ENCODE measurements at places on chromosomes 1 and 21.
A peak's percentile ranks its signal among the peaks of the same experiment; 100 is the strongest.

- no peak for DNase-seq
These were observed 105.8 kb downstream of the ARHGEF10L start for GRCh38 chr1:17645068-17645911.

DNA sequence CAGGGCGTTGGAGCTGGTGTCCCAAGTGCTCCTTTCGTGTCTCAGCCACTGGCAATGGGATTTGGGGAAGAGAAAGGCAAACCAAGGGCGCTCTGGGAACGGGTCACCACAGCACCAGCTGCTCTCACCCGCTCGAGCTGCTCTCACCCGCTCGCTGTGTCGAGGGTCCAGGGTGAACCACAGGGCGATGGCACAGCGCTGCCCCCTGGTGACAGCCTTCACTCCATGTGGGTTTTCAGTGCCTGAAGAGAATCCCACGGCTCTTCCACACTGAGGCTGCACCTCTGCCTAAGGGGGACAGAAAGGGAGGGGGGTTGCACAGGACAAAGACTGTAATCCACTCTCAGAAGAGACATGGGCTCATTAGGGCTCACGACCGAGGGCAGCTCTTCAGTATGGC, 7.1 kb upstream of the CLDN19 start:
- DNase-seq, result no peak

DNA sequence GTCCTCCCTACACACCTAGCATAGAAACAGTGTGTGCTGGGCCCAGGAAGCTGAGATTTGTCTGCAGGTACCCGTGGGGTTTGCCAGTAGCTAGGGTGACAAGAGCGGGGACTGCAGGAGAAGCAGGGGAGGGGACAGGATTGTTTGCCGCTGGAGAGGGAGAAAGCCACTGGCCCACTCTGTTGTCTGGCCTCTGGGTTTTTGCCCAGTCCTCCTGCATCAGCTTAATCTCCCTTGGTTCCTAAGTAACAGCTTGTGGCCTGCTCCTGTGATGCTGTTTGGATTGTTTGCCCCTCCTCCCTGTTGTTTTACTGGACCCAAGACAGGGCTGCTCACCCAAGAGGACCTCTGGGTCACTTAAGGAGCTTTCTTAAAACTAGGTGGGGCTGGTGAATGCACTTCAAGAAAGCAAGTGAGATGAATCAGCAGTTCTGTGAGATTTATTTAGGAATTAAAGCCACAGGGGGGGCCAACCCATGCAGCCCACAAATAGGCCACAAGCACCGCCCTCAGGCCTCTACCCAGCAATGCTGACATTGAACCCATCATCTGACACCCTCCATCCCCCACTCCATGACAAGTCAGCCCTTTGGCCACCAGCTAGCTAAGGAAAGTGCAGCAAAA, 142.8 kb downstream of the ZZZ3 start:
- peak; percentile 98 for DNase-seq

GRCh38 chr1:220347654-220348175, 75.5 kb upstream of the RAB3GAP2 start:
- no peak for DNase-seq

DNA sequence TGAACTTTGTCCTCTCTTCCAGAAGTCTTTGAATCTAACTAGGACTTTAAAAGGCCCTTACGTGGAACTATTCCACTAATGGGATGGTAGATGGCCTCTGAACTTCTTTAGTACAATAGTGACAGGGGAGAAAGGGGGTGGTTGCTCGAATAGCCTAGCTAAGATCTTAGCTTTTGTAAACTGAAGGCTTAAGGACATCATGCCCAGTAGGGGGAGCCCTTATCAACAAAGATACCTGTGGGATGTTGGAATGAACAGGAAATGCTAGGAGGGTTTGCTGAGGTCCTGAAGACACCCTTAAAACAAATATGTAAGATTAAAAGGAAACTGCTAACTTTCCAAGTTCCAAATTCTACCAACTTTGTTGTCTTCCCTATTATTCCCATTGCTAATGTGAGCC, 33.2 kb downstream of the NHLH2 start:
- DNase-seq, result peak; percentile 80

DNA sequence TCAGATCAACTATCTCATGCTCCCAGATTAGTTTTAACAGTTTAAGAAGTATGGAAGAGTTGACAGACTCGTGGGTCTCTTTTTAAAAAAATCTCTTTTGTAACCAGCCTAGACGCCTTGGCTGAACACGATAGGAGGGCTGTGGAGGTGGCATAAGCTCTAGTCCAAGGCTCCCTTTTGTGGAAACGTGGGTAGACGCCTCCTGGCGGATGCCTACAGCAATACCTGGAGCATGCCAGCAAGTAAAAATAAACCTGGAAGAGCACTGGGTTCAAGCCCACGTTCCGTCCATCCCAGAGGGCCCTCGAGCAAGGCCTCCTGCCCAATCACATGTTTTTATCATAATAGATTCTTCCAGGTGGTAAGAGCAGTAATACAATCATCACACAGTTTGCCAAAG, 87.9 kb downstream of the RGS7 start:
- DNase-seq, result no peak

DNA sequence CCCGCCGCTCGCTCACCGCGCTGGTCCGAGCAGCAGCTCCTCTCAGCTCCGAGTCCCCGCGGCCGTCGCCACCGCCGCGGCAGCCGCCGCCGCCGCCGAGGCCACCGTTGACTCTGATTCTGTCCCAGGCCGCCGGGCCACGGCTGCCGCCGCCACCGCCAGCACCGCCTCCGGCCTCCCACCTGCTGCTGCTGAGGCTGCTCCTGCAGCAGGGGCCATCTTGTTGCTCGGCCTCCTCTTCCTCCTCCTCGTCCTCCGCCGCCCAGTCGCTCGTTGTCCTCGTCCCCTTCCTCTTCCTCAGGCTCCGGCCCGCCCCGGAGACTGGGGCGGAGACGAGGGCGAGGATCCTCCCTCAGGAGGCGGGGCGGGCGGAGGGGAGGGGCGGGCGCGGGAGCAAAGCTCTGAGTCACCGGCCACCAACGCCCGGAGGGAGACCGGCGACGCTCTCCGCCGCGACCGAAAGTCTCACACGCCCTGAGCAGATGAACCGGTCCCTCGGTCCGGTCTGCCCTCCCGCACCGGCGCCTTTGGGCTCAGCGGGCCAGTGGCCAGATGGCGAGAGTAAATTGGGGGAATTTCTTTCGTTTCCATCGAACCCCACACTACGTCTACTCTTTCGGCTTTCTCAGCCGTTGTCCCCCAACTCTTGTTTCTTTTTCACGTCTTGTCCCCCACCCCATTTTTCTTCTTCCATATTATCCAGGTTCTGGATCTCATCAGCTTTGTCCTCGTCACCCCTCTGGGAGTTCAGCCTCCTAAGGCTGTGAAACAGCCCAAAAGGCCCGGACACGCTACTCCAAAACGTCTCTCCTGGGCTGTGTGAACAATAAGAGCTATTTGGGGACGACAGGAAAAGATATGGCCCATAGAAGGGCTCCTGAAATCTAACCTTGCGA, at the start of gene RC3H1:
TSS of gene RC3H1 (minus strand) at position 278 of the 896 bp plus-strand sequence. CDS start 29,372 bp downstream, outside the sequence.
- peak; percentile 83 for DNase-seq

- no peak for DNase-seq
These were observed 41.2 kb downstream of the OPRD1 start for GRCh38 chr1:28853093-28853742.

DNA sequence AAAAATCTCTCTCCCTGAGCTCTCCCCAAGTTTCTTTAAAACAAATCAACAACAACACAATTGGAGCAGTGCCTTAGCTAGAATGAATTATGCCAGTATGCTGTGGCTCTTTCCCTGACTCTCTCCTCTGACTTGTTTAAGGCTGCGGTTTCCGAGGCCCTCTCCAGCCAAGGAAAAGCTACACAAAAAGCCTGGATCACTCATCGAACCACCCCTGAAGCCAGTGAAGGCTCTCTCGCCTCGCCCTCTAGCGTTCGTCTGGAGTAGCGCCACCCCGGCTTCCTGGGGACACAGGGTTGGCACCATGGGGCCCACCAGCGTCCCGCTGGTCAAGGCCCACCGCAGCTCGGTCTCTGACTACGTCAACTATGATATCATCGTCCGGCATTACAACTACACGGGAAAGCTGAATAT, 1.9 kb downstream of the S1PR1 start:
- DNase-seq, result peak; percentile 94

- DNase-seq, result peak; percentile 14
These were observed at the start of gene IL22RA1 for GRCh38 chr1:24142546-24143534. TSS of gene IL22RA1 (minus strand) at chr1:24143140. CDS start at chr1:24143082, 58 bp downstream.

GRCh38 chr21:26119906-26120305, 50.7 kb downstream of the APP start:
- no peak for DNase-seq

DNA sequence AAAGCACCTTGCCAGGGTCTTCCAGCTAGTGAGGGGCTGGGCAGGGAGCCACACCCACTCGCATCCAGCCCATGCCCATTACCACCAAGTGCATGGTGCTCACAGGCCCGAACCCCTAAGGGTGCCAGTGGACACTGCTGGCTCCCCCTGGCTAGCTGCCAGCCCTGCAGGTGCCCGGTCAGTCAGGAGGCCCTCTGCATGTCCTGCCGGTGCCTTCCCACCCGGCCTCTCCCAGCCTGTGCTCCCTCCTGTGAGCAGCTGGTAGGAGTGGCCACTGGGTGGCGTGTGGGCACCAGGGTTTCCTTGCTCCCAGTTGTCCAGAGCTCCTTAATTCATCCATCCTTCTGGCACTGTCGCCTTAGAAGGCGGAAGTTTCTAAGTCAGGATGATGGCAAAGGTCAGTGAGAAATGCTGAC, 33.4 kb downstream of the QSOX1 start:
- DNase-seq, result peak; percentile 45

GRCh38 chr1:26164036-26164860, 4.5 kb downstream of the C1orf232 start:
- peak; percentile 8 for DNase-seq

DNA sequence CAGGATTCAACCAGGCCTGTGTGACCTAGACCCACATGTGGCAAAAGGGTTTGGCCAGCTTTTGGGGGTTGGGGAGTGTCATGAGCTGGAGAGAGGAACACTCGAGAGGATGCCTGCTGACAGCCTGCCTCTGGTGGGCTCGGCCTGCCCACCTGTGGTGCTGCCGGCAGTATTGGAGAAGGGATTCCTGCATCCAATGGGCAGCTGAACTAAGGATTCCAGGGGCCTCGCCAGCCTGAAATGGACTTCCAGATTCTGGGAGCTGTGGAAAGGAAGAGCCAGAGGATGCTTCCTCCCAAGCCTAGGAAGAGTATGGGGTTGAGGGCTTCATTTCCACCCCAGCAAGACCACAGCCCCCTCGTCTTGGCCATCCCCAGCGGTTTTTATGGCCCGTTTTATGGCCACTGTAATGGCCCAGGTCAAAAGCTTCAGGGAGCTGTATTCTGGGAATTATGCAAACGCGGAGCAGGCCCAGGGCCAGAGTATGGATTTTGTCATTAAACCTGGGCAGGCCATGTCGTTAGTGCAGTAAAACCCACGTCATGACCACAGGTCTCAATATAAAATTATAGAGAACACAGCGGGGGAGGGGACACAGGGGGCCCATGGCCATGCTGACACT, 63.6 kb downstream of the TMEM53 start:
- DNase-seq, result no peak

GRCh38 chr21:36565540-36565939, 85.6 kb upstream of the CLDN14 start:
- no peak for DNase-seq

GRCh38 chr1:68178821-68179490, 53.4 kb downstream of the WLS start:
- no peak for DNase-seq

GRCh38 chr21:26167593-26167992, 3.0 kb downstream of the APP start:
- DNase-seq, result no peak

DNA sequence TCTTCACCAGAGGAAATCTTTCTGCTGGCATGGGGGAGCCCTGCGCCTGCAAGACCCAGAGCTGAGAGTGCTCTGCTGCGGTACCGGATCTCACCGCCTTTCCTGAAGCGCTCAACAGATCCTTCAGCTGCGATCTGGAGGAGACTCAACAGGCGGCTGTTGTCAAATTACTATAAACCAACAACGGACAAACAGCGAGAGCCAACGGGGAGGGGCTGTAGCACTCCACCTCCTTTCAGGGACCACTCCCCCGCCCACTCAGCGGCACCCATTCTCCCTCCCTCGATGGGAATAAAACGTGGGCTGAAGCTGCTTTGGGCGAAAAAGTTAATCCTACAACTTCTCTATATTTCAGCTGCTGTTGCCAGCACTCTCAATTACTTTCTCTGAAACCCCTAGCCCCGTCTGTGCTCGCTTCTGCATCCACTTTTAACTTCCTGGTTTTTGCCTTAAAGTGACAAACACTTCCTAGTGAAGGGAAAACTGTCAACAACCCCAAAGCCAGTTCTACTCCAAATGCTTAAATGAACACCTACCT, at the start of gene FMO5:
TSS of gene FMO5 (minus strand) at position 147 of the 538 bp plus-strand sequence. CDS start 310 bp downstream, outside the sequence.
- DNase-seq, result peak; percentile 62

Data from AG10803 (cell line).